ENCODE measurements at places on chromosomes 12 and 14.

DNA sequence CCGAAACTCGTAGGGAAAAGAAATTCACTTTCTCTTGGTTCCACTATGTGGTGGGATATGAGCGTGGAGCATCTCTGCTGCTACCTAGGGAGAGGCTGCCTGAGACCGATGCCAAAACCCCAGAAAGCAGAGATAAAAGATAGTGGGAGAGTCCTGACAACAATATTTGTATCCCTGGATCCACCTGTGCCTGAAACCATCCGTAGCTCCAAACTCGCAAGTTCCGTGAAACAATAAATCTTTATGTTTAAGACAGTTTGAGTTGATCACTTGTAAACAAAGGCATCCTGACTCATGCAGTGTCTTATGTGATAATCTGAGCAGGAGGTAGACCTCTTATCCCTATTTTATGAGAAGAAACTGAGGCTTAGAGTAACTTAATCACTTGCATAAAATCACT, 2.9 kb downstream of the MAP1LC3B2 start:
- no peak for DNase-seq

DNA sequence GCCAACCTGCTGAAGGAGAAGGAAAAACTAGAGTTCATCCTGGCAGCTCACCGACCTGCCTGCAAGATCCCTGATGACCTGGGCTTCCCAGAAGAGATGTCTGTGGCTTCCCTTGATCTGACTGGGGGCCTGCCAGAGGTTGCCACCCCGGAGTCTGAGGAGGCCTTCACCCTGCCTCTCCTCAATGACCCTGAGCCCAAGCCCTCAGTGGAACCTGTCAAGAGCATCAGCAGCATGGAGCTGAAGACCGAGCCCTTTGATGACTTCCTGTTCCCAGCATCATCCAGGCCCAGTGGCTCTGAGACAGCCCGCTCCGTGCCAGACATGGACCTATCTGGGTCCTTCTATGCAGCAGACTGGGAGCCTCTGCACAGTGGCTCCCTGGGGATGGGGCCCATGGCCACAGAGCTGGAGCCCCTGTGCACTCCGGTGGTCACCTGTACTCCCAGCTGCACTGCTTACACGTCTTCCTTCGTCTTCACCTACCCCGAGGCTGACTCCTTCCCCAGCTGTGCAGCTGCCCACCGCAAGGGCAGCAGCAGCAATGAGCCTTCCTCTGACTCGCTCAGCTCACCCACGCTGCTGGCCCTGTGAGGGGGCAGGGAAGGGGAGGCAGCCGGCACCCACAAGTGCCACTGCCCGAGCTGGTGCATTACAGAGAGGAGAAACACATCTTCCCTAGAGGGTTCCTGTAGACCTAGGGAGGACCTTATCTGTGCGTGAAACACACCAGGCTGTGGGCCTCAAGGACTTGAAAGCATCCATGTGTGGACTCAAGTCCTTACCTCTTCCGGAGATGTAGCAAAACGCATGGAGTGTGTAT, 2.4 kb downstream of the FOS start:
- no peak for DNase-seq

DNA sequence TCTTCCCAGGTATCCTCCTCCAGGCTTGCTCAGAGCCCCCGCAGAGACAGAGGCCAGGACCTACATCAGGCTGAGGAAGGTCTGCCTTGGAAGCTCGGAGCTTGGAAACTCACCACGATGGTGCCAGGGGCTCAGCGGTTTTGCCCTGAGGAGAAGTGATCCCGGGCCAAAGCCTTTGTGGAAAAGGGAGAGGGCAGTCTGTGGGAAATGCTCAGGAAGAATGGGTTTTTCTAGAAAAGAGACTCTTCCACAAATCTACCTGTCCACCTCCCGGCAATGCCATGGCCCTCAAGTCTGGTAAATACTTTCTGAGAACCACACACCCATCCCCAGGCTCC, 8.0 kb downstream of the KRT2 start:
- DNase-seq = no peak

GRCh38 chr12:98751580-98752115, 106.6 kb downstream of the APAF1 start:
- DNase-seq = no peak

DNA sequence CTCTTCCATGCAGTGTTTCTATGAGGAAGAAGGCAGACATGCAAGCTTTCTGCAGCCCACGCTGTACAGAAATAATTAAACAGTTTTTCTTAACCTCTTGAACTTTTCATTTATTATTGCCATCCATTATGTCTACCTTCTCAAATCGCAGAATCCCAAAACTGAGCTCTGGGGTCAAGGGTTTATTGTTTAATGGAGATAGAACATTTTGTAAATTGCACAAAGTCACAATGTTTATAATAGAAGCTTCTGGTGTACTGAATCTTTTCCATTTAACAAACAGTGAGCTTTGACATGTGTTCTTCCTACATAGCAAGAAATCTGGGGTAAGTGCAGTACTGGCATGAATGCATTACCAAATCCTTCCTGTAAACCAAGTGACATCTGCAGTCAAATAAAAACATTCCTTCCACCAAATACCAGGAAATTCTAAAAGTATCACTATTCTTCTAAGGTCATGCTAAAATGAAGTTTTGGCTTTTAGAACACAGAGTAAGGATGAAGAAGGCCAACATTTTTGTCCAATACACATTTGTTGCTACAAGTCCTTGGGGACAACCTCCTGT, 385.3 kb upstream of the DDHD1 start:
- DNase-seq = no peak

GRCh38 chr12:41045509-41045908, 142.6 kb upstream of the PDZRN4 start:
- no peak for DNase-seq
